ENCODE measurements at places on chromosomes 11 and 22.

GRCh38 chr11:20353829-20354434 lies 9.6 kb upstream of the HTATIP2 start:
- DNase-seq, result peak; percentile 23

DNA sequence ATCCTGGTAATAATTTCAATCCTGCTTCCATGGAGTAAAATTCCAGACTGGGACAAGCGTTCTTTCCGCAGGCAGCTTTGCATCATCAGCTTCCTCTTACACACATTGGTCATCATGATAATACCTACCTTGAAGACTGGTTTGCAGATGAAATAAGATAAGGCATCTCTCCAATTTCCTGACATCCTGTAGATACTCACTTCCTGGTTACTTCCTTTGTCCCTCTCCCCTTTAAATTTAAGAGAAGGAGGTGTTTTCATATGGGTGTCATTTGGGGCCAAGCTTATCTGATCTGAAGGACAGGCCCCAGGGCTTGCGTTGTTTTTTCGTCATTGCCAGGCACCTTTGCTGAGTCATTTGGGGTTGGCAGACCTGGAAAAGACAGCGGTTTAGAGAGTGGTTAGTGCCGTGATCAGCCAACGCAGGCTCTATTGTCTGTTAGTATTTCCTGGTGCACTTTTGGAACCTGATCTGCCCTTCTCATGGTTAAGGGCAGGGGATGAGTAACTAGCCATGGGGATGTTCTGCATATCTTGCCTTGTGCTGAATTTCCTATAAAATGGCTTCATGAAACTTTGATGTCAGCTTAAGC lies 24.1 kb downstream of the GRAMD1B start:
- no peak for DNase-seq

- DNase-seq, result no peak
These were observed 51.6 kb upstream of the FIBIN start for GRCh38 chr11:26942356-26942755.

DNA sequence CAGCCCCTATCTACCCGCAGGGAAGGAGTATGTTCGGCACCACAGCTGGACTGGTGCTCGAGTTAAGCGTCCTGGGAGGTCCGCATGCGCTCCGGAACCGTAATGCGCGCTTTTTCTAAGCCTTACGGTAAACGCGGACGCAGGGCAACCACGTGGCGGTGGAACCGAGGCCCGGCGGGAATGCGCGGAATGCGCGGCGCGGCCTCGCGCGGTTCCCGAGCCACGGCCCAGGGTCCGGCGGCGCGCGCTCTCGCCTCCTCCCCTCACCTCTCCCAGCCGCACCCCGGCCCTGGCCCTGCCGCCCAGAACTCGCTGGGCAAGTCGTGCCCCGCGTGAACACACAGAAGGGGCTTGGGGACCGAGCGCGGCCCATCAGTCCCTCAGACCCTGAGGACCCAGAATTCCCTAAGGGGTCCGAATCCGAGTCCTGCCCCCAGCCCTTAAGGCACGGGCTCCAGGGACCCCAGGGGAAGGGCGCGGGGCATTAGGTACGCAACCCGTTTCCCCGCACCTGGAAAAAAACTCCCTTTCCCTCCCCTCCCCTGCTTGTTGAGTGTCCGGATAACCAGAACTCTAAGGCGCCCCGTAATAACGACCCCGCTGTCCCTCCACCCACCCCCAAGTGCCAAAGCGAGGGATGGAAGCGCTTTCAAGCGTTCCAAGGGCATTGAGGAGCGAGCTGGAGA lies 4.3 kb upstream of the CCND1 start:
- no peak for DNase-seq

DNA sequence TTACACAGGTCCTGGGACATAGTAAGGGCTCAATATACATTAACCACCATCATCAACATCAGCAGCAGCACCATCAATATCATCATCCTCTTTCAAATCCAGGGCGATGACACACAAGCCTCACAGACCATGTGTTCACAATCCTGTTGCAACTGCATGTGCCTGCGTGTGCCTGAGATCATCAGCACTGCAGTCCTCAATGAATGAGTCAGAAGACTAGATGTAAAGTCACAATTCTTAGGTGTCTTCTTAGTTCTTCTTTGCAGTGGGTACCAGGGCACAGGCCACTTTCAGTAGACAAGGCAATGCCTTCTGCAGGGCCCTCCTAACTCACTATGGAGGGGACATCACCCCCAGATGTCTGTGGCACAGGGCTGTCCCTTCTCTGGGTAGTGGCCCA lies 111.1 kb downstream of the MYO18B start:
- DNase-seq, result no peak

DNA sequence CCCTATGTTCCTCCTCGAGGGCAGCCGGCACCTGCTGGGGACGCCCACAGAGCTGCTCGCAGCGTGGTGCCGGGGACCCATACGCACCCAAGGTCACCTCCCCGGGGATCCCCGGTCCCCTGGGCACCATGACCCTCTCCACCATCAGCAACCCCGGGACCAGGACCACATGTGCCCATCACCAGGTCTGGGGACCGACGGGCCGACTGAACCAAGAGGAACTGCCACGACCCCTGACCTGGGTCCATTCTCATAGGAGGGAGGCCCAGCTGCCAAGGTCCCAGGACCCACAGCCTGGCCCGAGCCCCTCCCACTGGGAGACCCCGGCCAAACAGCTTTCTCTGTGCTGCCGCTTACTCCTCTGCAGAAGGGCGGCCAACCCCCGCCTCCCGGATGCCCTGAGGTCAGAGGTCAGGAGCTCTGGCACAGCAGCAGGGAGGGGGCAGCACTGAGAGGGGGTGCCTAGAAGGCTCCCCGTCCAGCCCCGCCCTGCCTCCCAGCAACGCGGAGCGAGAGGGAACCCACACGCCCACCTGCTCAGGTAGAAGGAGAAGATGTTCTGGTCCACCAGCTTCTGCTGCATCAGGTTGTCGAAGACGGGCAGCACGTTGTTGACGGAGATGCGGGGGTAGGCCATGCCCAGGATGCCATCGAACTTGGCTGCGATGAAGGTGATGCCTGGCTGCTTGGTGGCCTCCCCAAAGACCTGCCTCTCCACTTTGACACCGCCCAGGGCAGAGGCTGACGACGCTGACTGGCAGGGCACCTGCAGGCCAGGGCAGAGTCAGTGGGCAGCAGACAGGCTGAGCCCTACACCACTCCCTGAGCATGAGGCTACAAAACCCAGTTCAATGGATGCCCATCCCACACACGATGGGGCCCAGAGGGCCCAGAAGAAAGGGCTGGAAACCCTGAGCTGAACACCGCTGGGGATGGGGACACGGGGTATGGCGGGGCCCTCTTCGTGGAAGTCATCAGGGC lies 6.6 kb downstream of the CTSD start:
- DNase-seq, result no peak

DNA sequence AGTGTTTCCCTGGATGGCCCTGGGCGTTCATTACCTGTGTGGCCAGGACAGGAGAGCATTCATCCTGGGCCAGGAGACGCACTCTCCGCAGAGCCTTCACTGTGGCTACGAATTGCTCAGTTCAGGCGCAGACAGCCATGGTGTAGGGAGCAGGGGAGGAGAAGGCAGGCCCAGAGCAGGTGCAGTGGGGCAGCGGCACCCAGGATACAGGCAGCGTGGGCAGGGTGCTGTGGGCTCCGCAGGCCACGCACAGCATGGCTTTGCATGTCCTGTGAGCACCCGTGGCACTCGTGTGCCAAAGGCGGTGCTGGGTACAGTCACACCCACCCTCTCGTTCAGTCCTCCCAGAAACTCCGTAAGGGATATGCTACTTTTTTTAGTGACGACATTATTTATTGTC lies 124.2 kb upstream of the B3GAT1 start:
- no peak for DNase-seq

DNA sequence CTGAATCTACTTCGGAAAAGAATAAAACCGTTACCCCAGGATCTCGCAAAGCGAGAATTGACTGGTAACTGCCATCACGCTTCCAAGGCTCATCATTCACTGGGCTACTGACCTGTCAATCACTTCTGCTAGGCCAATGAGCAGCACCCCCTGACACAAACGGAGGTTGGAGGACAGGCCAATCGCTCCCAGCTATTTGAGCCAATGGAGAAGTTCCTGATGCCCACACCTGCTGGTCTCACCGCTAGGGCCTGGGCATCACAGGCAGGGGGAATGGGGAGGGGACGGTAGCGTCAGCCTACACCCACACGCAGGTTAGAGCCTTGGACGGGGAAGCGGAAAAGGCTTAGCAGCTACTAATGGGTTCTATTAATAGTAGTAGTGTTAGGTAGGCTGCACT lies 56.7 kb upstream of the CHST1 start:
- DNase-seq, result no peak

DNA sequence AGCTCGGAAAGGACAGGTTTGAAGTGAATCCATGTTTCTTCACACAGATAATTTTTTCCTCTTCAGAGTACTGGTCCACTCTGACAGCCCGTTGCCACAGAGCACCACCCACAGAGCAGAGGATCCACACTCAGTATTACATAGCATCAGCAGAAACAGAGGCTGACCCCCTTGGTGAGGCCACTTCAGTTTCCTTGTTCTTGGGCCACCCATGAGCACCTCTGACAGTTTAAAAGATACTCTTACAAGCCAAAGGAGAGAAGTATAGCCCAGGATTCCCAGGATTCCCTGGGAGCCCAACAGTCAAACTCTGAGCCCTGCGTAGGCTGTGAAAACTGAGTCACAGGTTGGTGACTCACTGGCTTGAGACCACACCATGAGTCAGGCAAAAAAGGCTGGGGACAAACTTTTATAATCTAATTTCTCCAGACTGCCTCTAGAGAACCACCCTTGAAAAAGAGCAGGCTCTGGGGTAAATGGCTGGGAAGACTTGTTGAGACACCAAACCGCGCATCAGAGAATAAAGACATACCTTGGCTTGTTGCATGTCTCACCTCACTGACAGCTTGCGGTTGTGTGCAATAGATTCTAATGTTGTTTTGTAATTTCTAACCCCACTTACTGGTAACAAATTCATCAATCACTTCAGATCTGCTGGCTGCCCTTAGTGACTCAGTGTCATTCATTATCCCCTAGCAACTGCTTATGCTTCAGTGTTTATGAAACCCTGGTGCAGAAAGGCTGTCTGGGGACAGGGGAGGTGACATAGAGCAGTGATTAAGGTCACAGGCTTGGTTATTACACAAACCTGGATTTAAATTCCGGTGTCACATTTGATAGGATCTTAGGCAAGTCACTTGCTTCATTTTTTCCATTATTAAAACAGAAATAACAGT lies 56.9 kb upstream of the PRSS23 start:
- DNase-seq, result no peak

DNA sequence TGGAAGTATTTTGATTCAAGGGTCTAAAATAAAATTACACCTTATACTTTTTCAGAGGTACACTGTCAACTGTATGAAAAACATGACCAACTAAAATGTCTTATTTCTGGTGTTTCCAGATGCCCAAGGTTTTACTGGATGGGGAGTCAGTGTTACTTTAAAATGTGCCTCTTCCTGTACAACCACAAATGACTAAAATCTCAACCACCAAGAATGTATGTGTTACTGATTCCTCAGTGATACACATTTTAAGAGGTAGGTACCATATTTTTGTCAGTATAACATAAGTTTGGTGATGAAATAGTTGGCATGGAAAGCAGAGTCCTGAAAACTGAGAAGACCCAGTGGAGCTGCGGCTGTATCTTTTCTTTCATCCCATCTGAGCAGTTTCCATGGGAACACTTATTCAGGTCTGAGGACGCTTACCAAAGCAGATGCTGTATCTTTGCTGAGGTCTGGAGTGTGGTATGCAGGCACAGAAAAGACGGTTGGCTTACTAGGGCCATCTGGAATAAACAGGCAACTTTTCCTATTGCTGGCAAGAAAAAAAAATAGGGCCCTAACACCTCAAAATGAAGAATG lies 21.2 kb upstream of the TP53AIP1 start:
- DNase-seq, result no peak

DNA sequence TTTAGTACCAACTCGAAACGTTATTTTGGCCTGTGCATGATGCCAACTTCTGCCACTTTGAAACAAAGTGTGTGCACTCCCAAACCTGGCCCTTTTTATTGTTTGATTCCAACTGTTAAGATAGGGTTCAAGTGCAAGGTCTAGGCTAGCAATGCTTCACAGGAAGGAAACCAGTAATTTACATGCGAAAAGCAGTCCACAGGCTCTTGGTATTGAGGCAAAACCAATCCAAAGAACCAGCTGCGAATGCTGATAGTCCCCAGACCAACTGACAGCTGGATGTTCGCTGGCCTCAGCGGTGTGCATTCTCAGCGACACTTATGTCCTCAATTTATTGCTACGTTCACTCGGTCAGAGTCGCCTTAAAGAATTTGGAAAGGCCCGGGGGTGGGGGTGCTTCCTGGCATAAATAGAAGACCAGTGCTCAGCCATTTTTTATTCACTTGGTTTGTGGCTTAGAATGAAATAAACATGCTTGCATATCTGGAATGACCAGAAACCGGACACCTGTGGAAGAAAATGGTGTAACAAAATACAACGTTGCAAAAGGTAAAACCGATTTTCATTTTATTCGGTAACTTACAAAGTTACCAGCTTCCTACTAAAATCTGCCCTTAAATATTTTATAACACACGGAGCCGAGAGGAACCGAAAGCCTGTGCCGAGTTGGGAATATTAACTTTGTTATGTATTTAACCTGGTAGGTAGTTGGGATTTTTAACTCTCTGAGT lies 1.6 kb downstream of the CPT1A start:
- DNase-seq, result no peak

Data from substantia nigra (tissue), 51 donors.